HT1080 (cell line): ENCODE measurements at places on chromosomes 2 and 18.

DNA sequence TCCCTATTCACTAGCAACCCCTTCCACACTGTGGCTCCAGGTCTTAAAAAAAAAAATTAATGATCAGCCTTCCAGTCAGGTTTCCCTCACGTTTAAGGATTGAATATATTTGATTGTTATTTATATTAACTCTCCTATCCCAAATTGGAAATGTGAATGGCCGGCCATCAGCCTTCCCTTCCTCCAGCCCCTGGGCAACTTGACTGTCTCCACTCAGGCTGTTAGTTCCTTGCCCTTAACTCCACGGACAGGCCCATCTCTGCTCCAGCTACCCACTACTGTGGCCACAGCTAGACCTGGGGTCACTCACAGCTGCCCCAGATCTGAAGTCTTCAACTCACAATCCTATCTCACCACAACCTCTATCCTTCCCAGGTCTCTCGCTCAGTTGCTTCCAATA is 39.9 kb downstream of the THOC1 start:
- no peak for DNase-seq

- DNase-seq = peak; percentile 93
Measured at GRCh38 chr2:230582851-230583283, 129.8 kb upstream of the CAB39 start.

DNA sequence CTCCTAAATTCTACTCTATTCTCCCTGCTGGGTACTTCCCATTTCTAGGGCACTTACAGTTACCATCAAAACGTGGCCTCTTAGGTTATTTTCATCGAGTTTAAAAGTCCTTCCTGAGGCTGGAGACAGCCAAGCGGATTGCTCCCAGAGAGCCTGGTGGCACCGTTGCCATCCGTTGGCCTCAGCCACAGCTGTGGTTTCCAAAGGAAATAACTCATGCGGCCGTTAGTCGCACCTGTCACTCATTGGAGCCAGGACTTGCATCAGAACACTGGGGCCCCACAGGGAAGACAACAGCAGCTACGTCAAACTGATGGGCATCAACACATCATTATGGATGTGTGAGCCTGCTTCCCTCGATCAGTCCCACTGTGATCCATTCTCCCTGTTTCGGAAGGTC is 453.4 kb downstream of the BCL11A start:
- DNase-seq = peak; percentile 30

DNA sequence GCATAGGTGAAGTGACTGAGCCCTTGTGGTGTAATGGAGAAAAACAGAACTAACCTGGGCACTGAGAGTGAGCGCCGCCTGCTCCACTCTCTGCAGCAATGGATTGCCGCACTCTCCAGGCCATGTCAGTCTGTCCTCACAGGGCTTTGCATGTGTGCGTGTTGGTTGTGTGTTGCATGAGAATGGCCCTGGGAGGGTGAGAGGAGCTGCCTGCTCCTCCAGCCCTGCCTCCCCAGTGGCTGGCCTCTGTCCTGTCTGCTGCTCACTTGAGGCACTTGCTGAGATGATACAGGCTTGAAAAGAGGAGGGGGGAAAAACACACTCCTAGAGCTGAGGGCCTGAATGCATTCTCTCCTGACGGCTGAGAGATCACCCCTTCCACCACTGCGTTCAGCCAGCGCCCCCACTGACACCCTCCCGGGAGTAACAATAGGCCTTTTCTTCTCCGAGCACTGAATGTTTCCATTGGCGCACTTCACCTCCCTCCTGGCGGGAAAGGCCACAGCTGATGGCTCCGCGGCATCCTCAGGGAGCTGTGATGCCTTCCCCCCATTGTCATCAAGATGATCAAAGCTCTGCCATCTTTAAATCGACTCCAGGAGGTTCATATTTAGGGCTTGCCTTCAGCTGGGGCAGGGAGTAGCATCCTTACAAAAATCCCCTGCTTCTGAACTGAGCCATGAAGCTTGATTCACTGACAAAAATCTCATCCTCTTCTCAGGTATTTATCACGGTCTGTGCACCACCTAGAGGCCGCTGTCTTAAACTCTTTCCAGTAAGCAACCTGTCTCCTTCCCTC is 49.9 kb upstream of the DAPL1 start:
- peak; percentile 55 for DNase-seq

GRCh38 chr2:76498360-76498759 is 787.6 kb upstream of the GCFC2 start:
- DNase-seq = no peak

GRCh38 chr2:143262389-143262788 is 133.2 kb downstream of the ARHGAP15 start:
- DNase-seq = no peak

- DNase-seq = no peak
Measured at GRCh38 chr2:240240017-240240734, 99.7 kb upstream of the OTOS start.
